ENCODE measurements at places on chromosomes 7 and 10. TPM values are rescaled to one million over a fixed set of nuclear protein-coding genes. Genes with fewer than 3 reads are reported as not detected.

Gene CPED1
- 0.23 TPM for total RNA-seq

Gene KLF14
- not detected for total RNA-seq

Gene RNLS
- 9.0 TPM for total RNA-seq

Gene SPDYE3
- total RNA-seq, result not detected

Gene CYP3A4
- total RNA-seq, result 0.14 TPM

Gene SFRP4
- not detected for total RNA-seq

Gene C10orf62
- total RNA-seq, result not detected

Gene FKBP6
- not detected for total RNA-seq

Gene LAMB4
- 0.07 TPM for total RNA-seq

Gene PLXNA4
- not detected for total RNA-seq

Gene RGR
- not detected for total RNA-seq

Gene HYCC1
- 37.4 TPM for total RNA-seq

Gene FGL2
- not detected for total RNA-seq

Gene ABCB8
- 30.5 TPM for total RNA-seq

Gene NME8
- total RNA-seq, result not detected

Gene HTR5A
- not detected for total RNA-seq

Gene PNLIPRP2
- total RNA-seq, result not detected

Gene CCDC71L
- total RNA-seq, result 24.9 TPM

Gene FAM13C
- not detected for total RNA-seq

Gene IGF2BP3
- total RNA-seq, result 28.0 TPM

Gene TFR2
- total RNA-seq, result 0.71 TPM

Gene CLCN1
- 0.21 TPM for total RNA-seq

Gene CTAGE8
- 0.51 TPM for total RNA-seq

Gene TMEM176B
- total RNA-seq, result not detected

Gene NUDT5
- total RNA-seq, result 94.3 TPM

Gene TET1
- 0.85 TPM for total RNA-seq

Gene PRRT4
- total RNA-seq, result 1.3 TPM

Gene AEBP1
- total RNA-seq, result 1.6 TPM

Gene ZNF425
- total RNA-seq, result 2.8 TPM

Gene ZNF783
- total RNA-seq, result 4.1 TPM

Gene ZNF736
- 3.2 TPM for total RNA-seq

Gene FHIP2A
- 17.0 TPM for total RNA-seq

Measured in airway epithelial cell (primary cell).